Posterior cingulate gyrus (tissue), 11 donors: ENCODE measurements at places on chromosomes 3 and 15.
A peak's percentile ranks its signal among the peaks of the same experiment; 100 is the strongest.

GRCh38 chr3:11226042-11226370 is 46.2 kb upstream of the ATG7 start:
- no peak for DNase-seq

- peak; percentile 43 for DNase-seq
Measured at GRCh38 chr3:124770336-124771082, 40.3 kb downstream of the UMPS start.

- no peak for DNase-seq
Measured at GRCh38 chr3:105513042-105513441, 146.3 kb downstream of the ALCAM start.

GRCh38 chr15:101183226-101183930 is 68.5 kb downstream of the CHSY1 start:
- no peak for DNase-seq

DNA sequence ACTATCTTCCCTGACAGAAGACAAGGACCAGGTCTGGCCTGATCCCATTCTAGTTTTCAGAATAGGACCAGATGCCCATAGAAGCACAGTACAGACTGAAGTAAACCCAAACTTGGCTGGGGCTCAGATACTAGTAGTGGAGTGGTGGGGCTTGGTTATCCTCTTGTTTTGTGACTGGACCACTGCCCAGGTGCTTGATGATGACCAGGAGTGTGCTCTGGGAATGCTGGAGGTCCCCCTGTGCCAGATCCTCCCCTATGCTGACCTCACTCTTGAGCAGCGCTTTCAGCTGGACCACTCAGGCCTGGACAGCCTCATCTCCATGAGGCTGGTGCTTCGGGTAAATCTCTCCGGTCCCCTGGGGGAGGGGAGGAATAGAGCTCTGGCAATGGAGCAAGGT is 36.3 kb downstream of the ESYT3 start:
- no peak for DNase-seq

GRCh38 chr3:103052236-103052830 is 617.5 kb downstream of the ZPLD1 start:
- no peak for DNase-seq

DNA sequence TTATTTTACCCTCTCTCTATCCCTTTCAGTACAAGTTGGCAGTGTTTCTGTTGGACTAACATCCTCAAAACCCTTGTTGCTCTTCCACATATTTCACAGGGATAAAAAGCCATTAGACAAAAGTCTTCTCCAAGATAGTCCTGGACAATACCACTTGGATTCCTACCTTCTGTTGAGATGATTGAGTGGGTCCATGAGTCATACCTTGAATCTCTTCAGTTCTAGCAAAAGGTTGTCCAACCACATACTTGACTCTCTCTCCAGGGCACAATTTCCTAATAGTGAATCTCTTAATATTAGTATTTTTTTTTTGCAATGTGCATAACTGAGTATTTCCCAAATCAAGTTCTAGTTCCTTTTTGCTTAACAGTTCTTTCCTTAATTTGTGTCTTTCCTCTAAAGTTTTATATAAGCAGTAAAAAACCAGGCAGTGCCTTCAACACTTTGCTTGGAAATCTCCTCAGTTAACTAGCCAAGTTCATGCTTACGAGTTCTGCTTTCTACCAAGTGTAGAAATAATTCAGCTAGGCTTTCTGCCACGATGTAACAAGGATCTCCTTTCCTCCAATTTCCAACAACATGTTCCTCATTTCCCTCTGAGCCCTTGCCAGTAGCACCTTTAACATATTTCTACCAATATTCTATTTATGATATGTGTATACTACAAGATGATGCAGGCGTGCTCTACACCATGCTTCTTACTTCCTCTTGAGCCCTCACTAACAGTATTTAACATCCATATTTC is 68.3 kb upstream of the NEO1 start:
- DNase-seq, result no peak

DNA sequence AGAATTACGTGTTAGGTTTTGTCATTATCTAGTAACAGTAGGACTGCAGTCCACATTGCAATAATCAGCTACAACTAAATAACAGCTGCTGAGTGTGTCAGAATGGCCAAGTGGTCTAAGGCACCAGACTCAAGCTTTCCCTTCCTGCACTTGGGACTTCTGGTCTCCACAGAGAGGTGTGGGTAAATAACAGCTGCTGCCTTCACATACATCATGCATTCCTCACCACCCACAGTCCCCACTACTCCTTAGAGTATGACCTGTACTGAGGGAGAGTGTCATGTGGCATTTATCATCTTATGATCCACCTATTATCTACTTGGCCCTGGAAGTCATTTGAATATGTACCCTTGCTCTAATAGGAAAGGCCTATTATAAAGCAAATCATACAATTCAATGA is 22.2 kb upstream of the ZMAT3 start:
- no peak for DNase-seq

- DNase-seq, result no peak
Measured at GRCh38 chr3:188488801-188489200, 334.8 kb downstream of the LPP start.

DNA sequence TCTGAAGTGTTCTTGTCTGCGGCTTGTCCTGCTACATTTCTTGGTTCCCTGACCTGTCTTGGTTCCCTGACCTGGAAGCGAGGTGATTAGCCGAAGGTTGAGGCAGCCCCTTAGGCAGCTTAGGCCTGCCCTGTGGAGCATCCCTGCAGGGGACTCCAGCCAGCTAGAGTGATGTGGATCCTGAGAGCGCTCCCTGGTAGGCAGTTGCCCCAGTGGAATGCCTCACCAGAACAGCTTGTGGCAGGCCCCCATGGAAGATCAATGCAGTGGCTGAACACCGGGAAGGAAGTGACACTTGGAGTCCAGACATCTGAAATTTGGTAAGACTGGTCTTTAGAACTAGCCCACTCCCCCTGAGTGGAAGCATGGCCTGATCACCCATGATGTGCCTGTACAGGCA is 5.5 kb upstream of the ROBO1 start:
- no peak for DNase-seq

DNA sequence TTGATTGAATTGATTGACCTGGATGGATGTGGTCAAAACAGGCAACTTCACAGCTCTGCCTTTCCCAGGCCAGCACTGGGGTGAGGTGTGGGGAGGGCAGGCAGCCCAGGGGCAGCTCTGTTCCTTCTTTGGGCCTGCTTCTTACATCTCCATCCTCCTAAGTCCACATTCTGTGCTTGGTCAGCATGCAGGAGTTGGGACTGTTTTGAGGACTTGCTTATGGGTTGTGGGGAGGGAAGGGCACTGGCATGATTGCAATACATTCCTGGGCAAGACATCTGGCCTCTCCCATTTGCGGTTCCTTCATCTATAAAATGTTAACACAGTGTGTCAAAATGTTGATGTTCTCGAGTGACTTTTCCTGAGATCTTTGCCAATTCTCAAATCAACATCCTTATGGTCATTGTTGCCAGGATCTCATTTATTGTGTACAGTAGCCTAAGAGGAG is 84.1 kb downstream of the ST6GAL1 start:
- DNase-seq, result no peak

DNA sequence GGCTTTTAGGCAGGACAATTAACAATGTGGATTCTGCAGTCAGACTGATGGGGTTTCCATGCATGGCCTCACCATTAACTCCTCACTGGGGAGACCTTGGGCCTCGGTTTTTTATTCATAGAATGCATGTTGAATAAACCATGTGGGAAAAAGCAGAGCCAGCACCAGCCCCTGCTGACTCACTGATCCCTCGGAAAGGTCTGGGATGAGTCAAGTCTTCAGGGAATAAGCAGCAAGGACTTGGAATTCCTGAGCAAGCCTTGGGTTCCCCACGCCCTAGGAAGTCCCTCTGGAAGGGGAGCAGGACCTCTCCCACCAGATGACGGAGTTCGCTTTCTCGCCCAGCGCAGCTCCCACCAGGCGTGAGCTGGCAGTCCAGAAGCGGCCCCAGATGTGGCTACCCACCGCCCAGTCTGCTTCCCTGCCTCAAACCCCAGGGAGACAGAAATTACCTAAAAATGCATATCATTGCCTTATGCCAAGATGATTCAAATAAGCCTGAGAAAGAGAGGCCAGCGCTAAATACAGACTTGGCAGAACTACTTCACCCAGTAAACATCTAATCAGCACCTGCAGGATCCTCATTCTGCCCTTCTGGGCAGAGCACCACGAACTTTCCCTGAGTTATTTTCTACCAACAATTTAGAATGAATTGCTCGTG is 45.4 kb downstream of the BTD start:
- peak; percentile 23 for DNase-seq

- no peak for DNase-seq
Measured at GRCh38 chr15:48402427-48403177, 71.4 kb downstream of the DUT start.

DNA sequence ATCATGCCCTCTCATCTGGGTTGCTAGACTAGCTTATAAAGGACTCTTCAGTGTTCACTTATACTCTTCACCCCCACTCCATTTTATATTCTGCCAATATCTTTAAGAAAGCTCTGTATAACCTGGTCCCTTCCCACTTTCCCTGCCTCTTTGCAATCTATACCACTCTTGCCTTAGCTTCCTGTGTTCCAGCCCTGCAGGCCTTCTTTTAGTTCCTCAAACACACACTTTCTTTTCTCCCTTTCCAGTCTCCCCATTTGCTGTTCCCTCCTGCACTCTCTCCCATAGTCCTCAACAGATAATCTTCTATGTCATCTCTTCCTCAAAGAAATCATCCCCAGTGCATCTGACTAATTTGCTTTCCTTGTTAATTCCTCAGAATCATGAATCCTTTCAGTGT is 28.7 kb downstream of the SENP8 start:
- no peak for DNase-seq

DNA sequence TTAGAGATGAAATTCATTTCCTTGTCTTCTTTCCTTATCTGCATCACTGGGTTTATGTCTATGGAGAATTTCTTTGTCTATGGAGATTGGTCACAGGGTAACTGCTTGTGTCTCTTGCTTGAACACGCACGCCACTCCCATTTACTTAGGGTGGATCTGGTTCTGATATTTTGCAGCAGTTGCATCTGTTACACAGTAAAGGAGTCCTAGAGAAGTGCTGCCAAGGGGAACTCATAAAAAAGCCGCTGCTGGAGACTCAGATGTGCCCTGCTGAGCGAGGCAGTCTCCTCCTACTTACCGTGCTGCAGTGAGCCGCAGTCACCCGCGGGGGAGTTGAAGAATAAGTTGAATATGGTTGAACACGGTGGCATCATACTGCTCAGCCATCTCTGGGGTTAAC is 105.2 kb upstream of the KLHL25 start:
- no peak for DNase-seq

DNA sequence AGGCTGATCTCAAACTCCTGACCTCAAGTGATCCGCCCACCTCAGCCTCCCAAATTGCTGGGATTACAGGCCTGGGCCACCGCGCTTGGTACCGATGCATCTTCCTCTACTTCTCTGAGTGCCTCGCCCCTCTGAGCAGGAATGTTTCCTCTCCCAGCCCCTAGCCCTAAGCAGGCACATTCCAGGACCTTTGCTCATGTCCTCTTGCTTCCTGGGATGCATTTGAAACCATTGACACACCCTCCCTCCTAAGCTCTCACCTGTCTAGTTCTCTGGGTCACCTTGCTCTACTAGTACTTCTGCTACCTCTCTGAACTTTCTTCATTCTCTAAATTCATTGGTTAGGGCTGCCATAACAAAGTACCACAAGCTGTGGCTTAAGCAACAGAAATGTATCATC is 17.9 kb upstream of the UACA start:
- no peak for DNase-seq

DNA sequence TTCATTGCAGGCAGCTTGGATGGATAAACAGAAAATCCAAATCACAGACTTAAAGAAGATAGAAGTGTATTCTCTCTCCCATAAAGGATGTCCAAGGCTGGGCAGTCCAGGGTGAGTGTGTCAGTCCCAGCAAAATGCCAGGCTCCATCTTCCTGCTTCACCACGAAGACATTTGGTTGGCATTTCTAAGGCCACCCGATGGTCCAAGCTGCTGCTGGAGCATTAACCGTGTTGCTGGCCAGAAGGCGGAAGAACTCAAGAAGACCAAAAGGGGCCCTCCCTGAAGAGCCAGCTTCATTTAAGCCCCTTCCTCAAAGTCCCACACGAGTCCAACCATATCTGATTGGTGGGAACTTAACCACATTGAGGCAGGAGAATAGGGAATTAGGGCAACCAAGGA is 3.0 kb upstream of the CYP11A1 start:
- no peak for DNase-seq

- DNase-seq, result no peak
Measured at GRCh38 chr3:78870484-78870883, 897.3 kb downstream of the ROBO1 start.

GRCh38 chr3:186517218-186517617 is 27.0 kb downstream of the CRYGS start:
- DNase-seq, result no peak

DNA sequence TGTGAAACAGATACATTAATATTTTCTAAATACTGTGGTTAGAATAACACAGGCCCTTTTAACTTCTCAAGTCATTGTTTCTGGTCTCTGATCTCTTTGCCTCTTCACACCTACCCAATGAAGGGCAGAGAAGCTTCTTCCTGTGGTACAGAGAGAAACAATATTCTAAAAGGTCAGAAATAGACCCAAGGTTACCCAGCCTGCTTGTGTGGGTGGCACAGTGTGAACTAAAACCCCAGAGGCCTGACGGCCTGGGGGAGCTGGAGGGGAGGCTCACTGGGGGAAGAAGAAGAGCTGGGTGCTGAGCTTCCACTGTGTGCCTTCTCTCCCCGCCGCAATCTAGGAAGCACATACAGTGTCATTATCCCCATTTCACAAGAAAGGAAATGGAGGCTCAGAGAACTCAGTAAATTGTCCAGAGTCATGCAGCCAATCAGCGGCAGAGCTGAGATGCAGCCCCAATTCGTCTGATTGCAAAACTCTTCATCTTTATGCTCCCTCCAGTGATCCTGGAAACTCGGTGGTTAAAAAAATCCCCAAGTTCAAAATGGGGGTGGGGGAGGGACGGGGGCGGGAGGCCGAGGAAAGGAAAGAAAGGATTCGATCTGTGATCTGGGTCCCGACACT is 64.1 kb upstream of the HEG1 start:
- no peak for DNase-seq

GRCh38 chr3:175185903-175186302 is 326.8 kb downstream of the NAALADL2 start:
- no peak for DNase-seq
